Amniotic epithelial cell (primary cell): ENCODE measurements at places on chromosomes 2 and 18.

DNA sequence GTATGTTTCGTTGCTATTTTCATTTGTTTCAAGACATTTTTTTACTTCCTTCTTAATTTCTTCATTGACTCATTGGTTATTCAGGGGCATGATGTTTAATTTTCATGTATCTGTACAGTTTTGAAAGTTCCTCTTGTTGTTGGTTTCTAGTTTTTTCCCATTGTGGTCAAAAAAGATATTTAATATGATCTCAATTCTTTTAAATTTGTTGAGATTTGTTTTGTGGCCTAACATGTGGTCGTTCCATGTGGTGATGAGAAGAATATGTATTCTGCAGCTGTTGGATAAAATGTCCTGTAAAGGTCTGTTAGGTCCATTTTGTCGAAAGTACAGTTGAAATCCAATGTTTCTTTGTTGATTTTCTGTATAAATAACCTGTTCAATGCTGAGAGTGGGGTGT lies 110.3 kb upstream of the MAP4K4 start:
- no peak for DNase-seq

DNA sequence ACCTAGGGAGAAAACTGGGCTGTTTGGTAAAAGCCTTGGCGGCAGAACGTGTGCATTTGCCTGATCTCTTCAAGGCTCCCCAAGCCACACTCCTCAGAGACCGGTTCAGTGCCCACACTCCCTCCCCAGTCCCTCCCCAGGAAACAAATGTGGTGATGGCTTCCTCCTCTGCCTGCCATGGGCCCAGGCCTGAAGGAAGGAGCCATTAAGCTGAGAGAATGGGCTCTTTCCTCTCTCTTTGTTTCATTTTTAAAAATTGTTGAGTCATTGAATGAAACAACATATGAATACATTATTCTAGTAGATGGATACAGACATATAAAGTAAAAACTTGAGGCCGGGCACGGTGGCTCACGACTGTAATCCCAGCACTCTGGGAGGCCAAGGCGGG lies 50.6 kb upstream of the YWHAQ start:
- DNase-seq = no peak

DNA sequence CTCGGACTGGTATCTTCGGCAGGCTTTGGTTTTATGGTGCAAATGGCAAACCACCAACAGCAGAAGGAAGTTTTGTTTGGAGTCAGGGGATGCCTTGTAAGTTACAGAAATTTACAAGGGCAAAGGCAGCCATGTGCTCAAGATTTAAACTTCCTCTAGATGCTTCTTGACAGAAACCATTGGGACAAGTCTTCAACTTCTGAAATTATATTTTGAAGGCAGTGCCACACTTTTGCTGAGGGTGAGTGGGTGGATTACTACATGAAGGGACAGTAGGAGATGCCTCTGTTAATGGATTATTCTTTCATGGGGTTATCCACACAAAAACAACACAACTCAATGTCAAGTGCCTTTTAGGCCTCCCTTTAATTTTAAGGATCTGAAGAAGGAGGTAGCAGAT lies 97.9 kb downstream of the VAPA start:
- DNase-seq = no peak

GRCh38 chr2:96909611-96910021 lies 39.7 kb upstream of the SEMA4C start:
- DNase-seq = no peak

DNA sequence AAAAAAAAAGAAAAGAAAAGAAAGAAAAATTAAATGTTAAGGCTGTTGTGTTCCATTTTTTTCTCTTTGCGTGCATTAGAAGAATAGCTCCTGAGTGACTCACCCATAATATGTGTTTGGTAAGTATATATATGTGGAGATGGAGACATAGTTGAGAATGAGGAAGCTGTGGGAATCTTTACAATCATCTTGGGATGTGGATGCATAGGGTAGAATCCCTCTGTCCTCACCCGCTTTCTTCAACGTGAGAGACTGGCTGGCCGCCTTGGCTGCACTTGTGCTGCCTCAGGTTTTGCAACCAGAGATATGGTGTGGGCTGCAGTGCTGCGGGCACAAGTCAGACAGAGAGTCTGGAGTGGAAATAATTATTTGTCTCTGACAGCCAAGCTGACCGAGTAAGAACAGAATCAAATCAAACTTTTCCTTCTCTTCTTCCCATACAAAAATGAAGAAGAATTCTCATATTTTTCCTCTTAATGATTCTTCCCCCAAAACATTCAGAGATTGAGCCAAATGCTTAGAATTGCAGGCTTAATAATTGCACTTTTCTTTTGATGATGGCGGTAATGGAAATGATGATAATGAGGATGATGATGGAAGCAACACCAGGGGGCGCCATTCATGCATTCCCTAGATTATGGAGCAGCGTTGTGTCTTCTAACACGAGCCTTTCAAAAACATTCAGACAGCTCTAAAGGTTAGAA lies 48.5 kb downstream of the SERPINB7 start:
- peak; percentile 57 for DNase-seq

- DNase-seq = no peak
Measured at GRCh38 chr2:169478745-169479256, 493 bp upstream of the BBS5 start.
